Activated naive CD4-positive, alpha-beta T cell treated with anti-CD3 and anti-CD28 coated beads, Interleukin-2, amount 50 U/mL, for 16 hours (primary cell): ENCODE measurements at places on chromosomes 3 and 15.

DNA sequence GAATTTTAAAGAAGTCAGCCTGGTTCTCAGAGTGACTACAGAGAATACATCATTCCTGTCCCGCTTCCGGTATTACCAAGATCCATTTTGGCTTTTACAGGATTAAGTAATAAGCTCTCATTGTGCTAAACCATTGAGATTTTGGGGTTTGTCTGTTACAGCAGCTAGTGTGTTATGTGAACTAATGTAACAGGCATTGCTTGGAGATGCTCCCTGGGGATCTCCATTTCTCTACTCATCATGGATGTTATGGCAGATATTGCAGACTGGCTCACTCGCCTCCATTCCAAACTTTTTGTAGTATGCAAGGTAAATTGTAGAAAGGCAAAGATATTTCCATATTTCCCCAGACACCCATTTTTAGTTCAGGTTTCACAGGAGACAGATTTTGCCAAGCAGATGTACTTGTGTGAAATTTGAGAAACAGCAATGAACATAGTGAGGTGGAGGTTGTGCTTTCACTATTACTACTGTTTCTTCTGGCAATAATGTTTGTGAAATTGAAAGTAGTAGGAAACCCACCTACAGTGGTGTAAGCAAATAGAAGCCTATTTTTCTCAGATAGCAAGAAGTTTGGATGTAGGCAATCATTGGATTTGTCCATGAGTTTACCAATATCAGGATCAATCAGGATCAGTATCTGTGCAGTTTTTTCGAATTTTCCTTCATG is 177.1 kb upstream of the GALNT15 start:
- no peak for DNase-seq

GRCh38 chr3:13313813-13314212 is 106.3 kb downstream of the NUP210 start:
- no peak for DNase-seq

DNA sequence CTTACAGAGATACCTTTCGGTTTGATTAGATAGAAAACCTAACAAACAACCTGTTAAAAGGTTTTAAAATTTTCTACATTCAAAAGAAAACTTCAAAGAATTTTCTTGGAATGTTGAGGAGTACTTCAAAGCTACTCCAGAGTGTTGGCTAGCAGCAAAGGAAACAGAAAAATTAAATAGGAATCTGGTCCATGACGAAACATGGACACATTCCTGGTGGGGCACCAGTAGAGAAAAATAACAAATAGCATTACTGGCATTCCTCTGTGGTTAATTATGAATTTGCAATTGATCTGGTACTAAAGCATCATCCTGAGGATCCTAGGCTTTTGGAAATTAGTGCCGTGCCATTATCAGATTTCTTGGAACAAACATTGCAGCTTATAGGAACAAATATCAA is 59.5 kb upstream of the DPPA4 start:
- no peak for DNase-seq

DNA sequence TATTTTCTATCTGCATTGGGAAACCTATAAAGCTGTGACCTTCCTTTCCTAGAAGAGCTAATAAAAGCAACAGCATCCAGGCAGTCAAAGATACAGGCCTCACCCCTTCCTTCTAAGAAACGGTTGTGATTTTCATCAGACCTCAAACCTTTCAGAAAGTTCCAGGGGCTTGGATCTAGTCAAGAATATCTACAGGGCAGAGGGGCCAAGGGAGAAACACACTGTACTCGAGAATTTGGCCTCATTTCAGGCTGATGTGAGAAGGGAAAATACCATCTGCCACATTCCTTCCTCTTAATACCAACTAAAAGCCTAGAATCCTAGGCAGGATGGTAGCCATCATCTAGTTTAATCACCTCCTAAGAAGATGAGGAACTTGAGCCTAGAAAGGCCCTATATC is 24.5 kb upstream of the BCL6 start:
- DNase-seq: no peak

DNA sequence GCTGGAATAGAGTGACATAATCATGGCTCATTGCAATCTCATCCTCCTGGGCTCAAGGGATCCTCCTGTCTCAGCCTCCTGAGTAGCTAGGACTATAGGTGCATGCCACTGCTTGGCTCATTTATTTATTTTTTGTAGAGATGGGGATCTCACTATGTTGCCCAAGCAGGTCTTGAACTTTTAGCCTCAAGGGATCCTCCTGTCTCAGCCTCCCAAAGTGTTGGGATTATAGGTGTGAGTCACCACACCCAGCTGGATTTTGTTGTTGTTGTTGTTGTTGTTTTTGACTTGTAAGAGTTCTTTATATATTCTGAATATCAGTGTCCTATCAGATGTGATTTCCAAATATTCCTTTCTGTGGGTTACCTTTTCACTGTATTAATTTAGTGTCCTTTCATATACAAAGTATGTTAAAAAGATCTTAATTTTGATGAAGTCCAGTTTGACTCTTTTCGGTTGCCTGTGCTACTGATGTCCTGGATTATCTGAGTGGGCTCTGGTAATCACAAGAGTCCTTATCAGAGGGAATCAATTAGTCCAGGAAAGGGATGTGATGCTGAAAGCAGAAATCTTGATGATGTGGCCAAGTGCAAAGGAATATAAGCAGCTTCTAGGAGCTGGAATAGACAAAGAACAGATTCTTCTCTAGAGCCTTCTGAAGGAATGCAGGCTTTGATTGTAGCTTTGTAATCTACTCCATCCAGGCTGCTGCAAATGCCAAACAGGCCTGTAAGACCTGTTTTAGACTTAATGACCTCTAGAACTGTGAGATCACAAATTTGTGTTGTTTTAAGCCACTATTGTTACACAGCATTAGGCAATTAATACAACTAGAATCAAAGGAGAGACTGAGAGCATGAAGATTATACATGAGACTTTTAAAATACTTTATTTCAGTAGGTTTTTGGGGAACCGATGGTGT is 30.2 kb downstream of the NCK1 start:
- no peak for DNase-seq

GRCh38 chr3:11080492-11080891 is 73.8 kb upstream of the HRH1 start:
- DNase-seq: no peak
